ENCODE measurements at places on chromosomes 6 and 20.

DNA sequence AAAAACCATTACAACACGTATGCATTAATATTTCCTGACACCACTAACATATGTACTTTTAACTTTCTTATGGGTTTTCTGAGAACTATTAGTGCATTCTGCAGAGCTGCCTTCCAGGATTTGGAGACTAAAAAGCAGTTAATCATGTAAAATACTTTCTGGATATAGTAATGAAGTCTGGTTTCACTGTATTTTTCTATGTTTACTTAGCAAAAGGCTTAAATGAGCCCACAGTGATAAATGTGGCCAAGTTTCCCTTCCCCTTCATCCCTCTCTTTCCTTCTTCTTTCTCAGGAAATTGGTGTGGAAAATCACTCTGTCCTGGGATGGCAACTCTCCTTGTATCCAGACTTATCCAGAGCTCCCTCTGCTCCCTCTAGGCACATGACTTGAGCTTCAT lies 29.7 kb upstream of the ENPP1 start:
- no peak for DNase-seq

DNA sequence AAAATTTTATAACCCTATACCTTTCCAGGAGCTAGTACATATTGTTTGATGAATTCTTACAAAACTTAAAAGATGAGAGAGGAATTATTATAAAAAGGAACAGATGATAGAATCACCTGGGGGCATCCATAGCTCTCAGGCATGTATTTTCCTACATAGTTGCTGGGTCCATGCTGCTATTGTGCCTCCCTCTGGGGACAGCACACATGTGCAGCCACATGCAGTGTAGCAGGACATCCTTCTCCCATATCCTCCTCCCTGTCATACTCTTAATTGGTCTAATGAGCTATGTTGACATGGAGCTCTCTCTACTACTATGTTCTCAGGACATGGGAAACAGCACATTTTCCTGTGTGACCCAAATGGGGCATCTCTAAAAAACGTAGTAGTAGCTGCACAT lies 898.2 kb upstream of the MAP3K7 start:
- no peak for DNase-seq

DNA sequence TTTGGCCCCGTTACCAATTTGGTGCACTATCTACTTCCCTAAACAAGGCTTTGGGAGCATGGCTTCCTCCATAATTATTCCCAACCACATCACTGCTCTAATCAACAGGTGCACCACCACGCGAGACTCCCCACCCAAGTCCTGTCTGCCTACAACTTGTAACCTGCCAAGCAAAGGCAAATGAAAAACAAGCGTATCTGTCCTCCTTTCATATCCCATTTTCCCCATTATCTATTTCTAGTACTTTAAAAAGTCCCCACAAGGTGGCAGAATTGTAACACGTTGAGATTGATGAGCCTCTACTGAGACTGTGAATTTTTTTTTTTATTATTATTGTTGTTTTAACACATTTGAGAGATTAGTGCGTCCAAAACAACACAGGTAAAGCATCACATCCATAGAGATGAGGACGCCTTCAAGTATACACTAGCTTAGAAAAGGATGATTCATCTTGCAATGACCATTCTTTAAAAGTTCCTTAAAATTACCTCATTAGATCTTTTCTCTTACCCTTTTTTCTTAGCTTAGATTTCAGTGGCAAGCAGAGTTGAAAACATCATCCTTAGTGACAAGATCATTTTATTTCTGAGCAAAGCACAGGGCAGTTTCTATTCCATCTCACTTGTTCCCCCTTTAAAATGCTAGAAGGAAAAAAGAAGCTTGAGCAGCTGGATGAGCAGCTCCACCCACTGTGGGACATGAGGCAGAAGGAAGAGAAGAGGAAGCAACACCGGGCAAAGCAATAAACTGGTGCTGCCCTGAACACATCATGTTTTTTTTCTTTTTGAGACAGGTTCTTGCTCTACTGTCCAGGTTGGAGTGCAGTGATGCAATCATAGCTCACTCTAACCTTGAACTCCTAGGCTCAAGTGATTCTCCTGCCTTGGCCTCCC lies 210.8 kb downstream of the ARHGAP18 start:
- DNase-seq = no peak

GRCh38 chr6:69627625-69628024 lies 169.2 kb downstream of the LMBRD1 start:
- no peak for DNase-seq

DNA sequence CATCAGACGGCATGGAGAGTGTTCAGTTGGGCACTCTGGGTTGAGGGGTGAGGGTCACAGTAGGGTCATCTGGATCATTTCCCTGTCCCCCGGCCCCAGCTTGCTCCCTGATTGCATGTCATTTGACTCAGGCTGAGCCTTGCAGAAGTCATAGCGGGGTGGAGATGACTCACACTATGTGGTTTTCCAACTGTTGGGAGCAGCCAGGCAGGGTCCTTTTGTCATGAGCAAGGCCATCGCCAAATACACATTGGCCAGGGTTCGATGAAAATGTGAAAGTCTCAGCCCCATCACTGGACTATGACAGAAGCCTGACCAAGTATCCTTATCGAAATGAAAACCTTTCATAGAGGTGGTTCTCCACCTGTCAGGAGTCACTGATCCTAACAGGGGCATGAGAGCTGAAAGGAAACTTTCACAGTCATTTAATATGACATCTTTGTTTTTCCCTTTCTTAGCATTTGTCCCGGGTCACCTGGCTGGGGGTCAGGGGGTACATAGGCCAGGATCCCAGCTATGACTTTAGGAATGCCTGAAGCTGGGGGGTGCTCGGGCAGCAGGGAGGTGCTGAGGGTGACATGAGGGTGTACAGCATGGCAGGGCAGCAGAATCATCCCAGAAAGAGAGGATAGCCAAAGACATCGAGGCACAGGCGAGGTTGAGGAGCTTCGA lies 70.2 kb upstream of the CD93 start:
- DNase-seq = no peak

All from activated gamma-delta T cell treated with Interleukin-2 at 50 U/mL for 16 hours (primary cell).